Activated CD4-positive, alpha-beta T cell treated with anti-CD3 and anti-CD28 coated beads, Interleukin-2, amount 50 U/mL, for 1 hour (primary cell): ENCODE measurements at places on chromosomes 2 and 18.

GRCh38 chr2:71635798-71636197 is 182.4 kb downstream of the DYSF start:
- no peak for DNase-seq

- DNase-seq = no peak
These were observed 6.8 kb downstream of the STAT1 start for GRCh38 chr2:191006997-191007783.

- no peak for DNase-seq
These were observed 2.5 kb downstream of the SALL3 start for GRCh38 chr18:78981989-78982620.

- no peak for DNase-seq
These were observed 159.4 kb upstream of the FOSL2 start for GRCh38 chr2:28233164-28233676.

DNA sequence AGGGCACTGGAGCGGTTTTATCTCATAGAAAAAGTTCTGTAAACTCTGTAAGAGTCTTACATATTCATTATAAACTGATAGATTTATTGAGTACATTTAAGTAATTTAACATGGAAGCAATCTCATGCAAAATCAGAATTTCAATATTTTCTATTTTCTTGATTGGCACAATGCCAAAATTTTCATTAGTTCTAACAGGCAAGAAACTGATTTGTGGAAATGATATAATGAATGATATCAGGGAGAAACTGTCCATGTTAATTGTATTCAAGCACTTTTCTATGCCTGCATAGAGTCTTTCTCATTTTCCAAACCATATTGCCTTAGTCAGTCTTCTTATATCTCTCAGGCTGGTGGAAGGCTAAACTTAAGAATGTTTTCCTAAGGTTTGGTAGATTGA is 23.0 kb upstream of the SPAG16 start:
- DNase-seq = no peak

DNA sequence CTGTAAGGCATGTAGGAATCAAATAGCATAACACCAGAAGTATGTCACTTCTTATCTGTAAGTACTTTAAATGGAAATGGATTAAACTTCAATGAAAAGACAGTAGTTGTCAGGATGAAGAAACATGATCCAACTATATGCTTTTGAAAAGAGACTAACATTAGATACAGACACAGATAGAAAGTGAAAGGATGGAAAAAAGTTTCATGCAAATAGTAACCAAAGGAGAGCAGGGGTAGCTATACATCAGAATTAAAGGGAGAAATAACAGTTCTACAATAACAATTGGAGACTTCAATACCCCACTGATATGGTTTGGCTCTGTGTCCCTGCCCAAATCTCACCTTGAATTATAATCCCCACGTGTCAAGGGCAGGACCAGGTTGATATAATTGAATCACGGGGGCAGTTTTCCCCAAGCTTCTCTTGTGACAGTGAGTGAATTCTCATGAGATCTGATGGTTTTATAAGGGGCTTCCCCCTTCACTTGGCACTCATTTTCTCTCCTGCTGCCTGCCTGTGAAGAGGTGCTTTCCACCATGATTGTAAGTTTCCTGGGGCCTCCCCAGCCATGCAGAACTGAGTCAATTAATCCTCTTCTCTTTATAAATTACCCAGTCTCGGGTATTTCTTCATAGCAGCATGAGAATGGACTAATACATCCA is 205.4 kb upstream of the CDH2 start:
- DNase-seq = no peak

DNA sequence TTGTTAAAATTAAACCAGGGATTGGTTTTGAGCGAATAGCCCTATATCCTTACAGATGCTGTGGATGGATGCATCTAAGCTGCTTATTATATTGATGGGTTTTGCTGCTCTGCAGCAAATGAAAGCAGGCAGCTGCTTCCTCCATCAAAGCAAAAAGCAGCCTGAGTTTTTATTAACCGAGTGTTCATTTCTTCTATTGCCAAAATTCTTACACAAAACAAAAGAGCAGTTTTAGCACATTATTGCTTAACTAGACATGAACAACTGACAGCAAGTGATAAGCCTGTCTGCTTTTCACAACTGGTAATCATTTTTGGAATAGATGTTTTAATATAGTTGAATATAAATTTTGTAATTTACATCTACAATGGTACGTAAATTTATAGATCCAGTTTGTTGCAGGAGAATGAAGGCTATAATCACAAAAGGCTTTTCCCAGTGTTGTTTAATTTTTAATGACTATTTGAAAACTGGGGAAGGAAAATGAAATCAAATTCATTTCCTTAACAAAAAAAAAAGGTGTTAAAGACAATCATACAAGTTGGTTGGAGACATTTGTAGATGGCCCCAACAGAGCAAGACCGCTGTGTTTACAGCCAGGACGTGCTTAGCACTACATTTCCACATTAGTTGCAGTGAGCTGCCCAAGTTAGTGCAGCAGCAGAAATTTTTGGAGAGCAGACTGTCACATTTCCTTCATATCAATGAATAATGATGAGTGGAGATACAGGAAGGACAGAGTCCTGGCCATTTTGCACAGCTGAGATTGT is 253.6 kb upstream of the SIX3 start:
- no peak for DNase-seq

DNA sequence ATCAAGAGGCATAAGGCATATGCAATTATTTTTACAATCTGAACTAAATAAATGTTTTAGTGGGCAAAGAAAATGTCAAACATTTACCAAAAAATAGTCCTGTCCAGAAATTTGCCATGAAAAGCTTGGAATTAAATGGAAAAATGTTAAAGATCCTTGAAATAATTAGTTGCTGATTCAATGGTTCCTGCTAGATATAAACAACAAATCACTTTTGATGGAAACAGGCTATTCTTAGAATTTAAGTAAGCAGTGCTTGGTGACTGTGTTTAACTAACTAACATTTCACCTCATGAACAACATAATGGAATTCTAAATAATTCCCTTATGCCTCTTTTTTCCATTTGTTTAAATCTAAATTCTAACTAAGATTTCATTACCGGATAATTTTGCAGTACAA is 3.9 kb downstream of the RND3 start:
- DNase-seq = no peak

- no peak for DNase-seq
These were observed 543.7 kb downstream of the TRIB2 start for GRCh38 chr2:13260402-13260801.

GRCh38 chr2:144434425-144435222 is 85.3 kb downstream of the ZEB2 start:
- no peak for DNase-seq

GRCh38 chr2:205461678-205462665 is 220.3 kb upstream of the NRP2 start:
- no peak for DNase-seq

GRCh38 chr2:100292022-100292580 is 30.2 kb downstream of the LONRF2 start:
- peak; percentile 3 for DNase-seq
